ENCODE measurements at places on chromosomes 3 and 15.
A peak's percentile ranks its signal among the peaks of the same experiment; 100 is the strongest.

DNA sequence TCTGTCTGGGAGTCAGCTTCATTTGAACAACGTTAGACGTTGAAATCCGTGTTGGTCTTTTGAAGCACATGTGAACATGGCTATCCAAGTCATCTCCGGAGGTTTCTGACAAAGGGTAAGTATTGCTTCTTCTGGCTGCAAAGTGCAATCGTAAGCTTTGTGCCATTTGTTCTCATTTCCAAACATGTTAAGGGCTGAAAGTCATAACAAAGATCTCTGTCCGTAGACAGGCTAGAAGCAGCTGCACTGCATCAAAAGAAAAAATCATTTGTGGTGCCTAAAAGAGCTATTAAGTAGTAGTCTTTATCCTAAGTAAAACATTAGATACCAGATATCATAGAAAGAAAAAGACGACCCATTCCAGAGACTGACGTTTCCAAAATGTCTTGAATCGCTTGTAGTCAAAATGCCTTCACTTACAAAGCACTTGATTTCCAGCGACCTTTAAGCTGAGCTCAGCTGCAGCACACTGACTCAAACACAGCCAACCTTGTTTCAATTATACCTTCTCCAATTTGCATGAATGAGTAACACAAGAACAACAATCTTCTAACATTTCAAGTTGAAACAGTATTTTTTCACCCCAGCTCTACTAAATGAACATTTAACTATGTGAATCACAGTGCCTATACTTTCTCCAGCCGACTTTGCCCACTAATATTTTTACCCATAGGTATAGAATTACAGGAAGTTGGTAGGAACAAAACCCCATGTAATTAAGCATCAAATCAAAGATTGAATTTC, 76.6 kb downstream of the NEDD4 start:
- no peak for DNase-seq

- no peak for DNase-seq
Measured at GRCh38 chr3:127785711-127786265, 36.5 kb downstream of the MGLL start.

GRCh38 chr15:40633178-40633577, 39.1 kb downstream of the KNL1 start:
- DNase-seq = no peak

GRCh38 chr3:41200669-41201021, 1.3 kb downstream of the CTNNB1 start:
- peak; percentile 24 for DNase-seq

- DNase-seq = no peak
Measured at GRCh38 chr3:40713306-40713705, 188.5 kb downstream of the ZNF621 start.

- no peak for DNase-seq
Measured at GRCh38 chr15:37758412-37758811, 176.0 kb upstream of the TMCO5A start.

DNA sequence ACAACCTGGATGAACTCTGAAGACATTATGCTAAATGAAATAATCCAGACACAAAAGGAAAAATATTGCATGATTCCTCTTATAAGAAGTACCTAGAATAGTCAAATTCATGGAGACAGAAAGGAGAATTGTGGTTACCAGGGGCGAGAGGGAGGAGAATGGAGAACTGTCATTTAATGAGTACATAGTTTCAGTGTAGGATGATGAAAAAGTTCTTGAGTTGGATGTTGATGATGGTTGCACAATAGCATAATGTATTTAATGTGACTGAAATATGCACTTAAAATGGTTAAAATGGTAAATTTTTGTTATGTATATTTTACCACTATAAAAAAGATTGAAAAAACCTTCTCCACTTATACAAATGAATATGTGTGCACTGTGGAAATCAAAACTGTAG, 469.6 kb downstream of the MAGI1 start:
- no peak for DNase-seq

DNA sequence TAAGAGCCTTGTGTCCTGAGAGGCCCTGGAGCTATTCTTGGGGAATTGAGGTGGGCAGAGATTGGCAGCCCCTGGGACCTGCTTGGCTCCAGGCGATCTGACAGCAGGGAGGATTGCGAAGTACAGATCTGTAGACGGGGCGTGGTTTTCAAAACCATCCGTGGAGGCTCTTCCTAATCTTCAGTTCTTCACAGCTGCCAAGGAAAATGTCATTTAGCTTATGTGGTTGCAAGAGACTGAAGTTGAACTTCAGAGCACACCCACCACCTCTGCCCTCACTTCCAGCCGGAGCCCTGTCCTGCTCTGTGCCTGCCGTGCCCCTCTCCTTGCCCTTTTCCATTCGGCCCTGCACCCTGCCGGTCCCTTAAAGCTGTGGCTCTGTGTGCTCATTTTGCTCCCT, 12.9 kb downstream of the NISCH start:
- DNase-seq = no peak

DNA sequence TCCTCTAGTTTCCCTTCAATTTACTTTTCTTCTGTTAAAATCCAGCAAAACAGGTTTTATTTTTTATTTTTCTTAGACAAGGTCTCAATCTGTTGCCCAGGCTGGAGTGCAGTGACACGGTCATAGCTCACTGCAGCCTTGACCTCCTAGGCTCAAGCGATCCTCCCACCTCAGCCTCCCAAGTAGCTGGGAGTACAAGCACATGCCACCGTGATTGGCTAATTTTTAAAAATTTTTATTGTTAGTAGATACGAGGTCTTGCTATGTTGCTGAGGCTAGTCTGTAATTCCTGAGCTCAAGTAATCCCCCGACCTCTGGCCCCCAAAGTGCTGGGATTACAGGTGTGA, 41.6 kb downstream of the ILDR1 start:
- DNase-seq = no peak

- DNase-seq = no peak
Measured at GRCh38 chr15:34472947-34473346, 35.3 kb upstream of the GOLGA8A start.

DNA sequence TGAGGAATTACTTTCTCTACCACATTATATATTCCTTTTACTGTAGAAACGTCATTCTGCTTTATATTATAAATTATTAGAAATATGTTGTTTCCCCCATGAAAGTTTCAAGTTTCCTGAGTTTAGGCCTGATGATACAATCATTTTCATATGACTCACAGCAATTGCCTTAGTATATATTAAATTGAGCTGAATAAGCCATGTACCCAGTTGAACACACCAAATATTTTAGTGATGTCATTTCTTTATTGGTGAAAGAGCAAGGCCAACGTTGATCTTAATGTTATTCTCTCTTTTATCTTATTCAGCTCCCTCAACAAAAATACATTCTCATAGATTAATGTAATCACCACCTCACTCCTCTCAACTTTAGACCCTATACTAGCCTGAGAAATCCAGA, 30.8 kb downstream of the B3GNT5 start:
- no peak for DNase-seq

- no peak for DNase-seq
Measured at GRCh38 chr15:58510715-58511598, 79.2 kb downstream of the LIPC start.

DNA sequence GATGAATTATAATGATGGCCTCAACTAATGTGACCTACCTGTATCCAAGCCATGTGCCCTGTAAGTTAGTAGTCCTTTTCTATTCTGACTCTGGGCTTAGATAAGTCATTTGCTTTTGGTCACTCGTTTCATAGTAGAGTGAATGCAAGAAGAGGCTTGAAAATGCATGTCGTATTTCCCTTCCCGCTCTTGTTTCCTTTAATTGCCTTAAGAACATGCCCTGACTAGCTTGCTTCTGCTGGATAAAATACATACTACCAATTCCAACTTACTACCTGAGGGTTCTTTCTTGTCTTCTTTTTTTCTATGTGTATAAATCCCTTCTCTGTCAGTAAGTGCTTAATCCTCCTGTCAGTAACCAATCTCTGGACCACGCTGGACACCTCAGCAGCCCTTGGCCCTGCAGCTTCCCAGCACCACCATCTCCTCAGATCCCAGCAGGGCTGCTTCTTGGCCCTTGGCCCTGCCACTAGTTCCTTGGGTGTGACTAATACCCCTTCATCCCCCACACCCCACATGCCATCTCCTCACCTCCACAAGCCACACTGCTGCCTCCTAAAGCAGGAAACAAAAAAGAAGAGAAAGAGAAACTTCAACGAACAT, 771.7 kb downstream of the IGSF11 start:
- no peak for DNase-seq

GRCh38 chr3:86109434-86109833, 881.5 kb downstream of the VGLL3 start:
- no peak for DNase-seq

GRCh38 chr15:89749951-89750559, 994 bp downstream of the MESP1 start:
- peak; percentile 26 for DNase-seq

GRCh38 chr3:164459521-164460151, 618.7 kb downstream of the SI start:
- no peak for DNase-seq

DNA sequence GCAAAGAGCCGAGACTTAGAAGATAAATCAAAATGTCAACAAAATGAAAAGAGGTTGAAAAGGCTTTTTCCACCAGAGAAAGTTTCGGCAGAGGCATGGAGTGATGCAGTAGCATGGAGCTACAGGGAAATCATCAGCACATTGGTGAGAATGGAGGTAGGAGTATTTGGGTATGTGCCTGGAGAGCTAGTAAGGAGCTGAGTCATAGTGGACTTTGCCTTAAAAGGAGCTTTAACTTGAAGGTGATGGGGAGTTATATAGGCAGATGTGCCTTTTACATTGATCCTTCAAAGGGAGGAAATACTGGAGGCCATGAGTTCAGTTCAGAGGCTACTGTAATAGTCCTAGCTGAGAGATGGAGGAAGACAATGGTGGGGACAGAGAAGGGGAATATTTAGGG, 44.3 kb downstream of the IL5RA start:
- no peak for DNase-seq

DNA sequence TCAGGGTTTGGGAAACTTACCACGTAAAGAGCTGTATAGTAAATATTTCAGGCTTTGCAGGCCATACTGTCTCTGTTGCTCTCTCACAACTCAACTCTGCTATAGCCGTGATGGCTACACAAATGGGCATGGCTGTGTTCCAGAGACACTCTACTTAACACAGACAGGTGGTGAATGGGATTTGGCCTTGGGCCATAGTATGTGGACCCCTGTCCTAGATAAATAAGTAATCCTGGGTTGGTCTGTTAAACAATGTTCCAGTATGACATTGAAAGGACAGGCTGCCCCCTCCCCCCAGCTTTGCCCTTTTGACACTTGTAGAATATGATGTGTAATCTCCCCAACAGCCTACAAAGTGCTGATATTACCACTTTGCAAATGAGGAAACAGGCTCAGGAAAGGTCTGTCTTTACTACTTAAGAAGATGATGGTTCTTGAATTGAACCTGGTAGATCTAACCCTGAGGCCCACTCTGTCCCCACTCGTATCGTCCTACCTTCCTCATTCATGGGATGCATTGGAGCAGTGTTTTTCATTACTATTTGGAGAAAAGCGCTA, 38.4 kb downstream of the SLCO3A1 start:
- DNase-seq = no peak

DNA sequence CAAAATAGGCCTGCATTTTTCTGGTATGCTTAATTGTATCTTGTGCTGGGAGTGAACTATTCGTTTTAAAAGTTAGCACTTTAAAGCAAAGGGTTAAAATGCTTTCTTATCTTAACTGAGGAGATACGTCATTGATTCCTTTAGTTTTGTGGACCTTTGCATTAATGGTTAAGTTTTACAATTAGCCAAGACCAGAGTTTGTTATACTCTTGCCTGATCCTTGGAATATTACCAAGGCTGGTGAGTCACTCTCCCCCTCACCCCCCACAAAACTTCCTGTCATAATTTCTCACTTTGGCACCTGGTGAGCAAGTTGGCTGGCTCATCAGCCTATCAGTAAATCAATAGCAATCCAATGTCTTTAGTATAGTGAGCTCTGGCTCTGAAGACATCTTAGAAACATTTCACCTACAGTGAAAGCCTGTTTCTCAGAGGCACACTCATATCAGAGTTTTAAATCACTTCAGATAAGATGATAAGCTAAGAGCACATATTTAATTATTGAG, 26.7 kb downstream of the SLC2A2 start:
- no peak for DNase-seq

DNA sequence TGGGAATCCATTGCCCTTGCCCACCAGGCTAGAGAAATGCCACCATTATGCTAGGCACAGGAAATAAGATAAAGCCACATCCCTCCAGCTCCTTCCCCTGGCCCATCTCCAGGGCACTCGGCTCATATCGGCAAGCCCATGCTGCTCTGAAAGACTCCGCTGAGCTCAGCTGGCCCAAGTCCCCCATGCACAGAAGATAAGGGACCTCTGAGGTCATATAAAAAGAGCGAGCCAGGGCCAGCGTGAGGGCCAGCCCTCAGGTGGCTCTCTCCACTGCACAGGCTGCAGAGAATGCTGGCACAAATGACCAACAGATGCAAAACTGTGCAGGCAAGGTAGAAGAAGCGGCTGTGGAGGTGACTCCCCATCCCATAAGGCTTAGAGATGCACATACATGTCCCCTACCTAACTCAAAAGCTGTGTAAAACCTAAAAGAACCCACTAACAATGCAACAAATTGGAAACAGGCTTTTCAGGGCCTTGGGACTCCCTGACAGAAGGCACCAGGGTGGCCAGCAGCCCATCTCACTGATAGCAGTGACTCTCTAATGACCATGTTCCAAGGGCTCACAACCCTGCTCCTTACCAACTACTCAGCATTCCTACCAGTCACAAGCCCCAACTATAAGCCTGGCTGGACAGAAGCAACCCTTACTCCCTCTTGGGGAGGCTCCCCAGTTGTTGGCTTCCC, 3.0 kb downstream of the RAB6B start:
- no peak for DNase-seq

GRCh38 chr15:60017538-60018520, 13.7 kb downstream of the FOXB1 start:
- DNase-seq = no peak

- DNase-seq = no peak
Measured at GRCh38 chr3:196513697-196514349, 1.3 kb downstream of the SMCO1 start.

GRCh38 chr3:124823206-124823605, 64.0 kb downstream of the ITGB5 start:
- no peak for DNase-seq

DNA sequence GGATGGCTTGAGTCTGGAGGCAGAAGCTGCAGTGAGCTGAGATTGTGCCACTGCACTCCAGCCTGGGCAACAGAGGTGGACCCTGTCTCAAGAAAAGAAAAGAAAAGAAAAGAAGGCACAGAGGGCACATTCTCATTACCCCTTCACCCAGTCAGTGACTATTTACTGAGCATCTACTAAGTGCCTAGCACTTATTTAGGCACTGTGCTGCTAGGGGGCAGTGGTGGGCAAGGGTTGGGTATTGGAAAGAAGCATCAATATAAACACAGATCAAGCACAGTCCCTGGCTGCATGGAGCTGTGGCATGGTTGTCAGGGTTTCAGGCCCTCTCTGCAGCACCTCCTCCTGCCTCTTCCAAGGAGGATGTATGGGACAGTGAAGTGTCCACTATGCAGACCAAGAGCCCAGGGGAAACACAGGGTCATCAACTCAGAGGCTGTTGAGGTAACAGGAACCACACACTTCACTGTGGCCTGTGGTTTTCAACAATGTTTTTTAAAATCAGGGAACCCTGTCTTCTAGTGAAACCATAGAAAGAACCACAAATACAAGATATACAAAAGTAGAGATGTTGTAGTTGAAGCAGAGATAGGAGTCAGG, 138.5 kb downstream of the RAB11A start:
- DNase-seq = peak; percentile 30

All from stimulated activated CD4-positive, alpha-beta T cell treated with anti-CD3 and anti-CD28 coated beads, Interleukin-15, amount 100 ng/mL, for 24 hours (primary cell).